ENCODE measurements at places on chromosomes 3 and 15. TPM values are rescaled to one million over a fixed set of nuclear protein-coding genes. Genes with fewer than 3 reads are reported as not detected.

DNA sequence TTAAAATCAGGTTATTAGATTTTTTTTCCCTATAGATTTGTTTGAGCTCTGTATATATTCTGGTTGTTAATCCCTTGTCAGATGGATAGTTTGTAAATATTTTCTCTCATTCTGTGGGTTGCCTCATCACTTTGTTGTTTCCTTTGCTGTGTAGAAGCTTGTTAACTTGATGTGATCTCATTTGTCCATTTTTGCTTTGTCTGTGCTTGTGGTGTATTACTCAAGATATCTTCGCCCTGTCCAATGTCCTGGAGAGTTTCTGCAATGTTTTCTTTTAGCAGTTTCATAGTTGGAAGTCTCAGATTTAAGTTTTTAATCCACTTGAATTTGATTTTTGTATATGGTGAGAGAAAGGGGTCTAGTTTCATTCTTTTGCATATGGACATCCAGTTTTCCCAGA, 699.1 kb downstream of the NAALADL2 start:
- DNase-seq, result no peak

DNA sequence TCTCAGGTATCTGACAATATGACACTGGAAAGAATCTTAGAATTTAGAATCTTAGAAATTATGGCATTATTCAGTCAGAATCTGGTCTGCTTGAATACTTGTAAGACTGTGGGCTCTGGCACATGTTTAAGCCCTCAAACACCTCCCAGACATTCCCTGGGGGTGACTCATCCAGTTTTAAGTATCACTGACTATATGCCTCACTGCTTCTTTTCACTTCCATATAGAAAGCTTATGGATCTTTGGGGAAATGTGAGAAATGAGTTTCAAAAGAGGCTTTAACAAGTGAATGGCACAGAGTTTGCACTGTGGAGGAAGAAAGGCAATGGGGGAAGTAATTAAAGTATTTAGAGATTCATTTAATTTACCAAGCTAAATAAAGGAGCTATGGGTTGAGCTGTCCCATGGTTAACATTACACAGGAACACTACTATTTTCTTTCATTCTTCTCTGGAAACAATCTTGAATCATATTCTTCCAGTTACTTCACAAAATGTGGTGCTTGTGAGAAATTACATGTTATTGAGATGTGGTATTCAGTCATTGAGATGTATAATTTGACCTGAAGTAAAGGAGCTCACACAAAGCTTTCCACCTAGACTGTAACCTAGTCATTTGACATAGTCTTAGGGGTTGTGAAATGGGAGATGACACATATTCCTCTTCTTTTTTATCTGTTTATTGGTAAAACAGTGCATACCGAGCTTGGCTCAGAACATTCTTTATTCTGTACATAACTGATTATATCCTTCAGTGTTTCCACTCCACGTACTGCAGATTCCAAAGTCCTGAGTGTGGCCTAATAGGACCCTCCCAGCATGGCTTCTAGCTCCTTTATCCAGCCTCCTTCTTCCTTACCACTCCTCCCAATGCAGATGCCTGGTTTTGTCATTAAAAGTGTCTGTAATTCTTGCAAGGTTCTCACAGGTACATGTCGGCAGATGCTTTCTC, 544.6 kb upstream of the NECTIN3 start:
- peak; percentile 93 for DNase-seq

DNA sequence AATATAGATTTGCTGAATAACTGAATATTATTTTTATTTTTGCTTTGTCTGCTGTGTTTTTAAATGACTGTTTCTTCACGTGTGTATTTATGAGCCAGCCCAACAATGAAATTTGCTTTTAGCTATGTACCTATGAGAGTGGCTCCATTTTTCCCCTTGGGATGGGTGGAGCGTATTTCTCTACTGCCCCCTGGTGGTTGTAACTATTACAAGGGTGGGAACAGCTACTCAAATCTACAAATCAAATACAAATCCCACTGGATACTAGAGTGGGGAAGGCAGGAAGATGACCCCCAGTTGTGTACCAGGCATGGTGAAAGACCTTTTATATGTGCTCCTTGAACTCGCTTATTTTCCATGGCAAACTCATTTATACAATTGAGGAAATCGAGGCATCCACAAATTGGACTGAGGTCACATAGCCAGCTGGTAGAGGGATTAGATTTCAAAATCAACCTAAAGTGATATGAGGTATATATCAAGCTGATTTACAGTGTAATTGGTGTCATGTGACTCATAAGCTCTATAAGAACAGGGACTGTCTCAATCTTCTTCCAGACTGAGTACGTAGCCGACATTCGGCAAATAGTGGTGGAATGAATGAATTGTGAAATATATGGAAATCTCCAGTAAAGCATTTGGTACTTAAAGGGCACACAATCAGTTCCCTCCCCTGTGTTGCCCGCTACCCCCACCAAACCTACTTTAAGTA, 69.5 kb upstream of the VEPH1 start:
- DNase-seq, result peak; percentile 71

GRCh38 chr15:66136948-66137347, 116.6 kb downstream of the MEGF11 start:
- no peak for DNase-seq

SLC2A2 gene
- total RNA-seq, result not detected

PLA2G4E gene
- total RNA-seq, result not detected

Measured in fibroblast of the aortic adventitia (primary cell).